ENCODE measurements at places on chromosomes 3 and 15.

GRCh38 chr3:187281191-187281714 lies 10.3 kb downstream of the MASP1 start:
- DNase-seq = no peak

DNA sequence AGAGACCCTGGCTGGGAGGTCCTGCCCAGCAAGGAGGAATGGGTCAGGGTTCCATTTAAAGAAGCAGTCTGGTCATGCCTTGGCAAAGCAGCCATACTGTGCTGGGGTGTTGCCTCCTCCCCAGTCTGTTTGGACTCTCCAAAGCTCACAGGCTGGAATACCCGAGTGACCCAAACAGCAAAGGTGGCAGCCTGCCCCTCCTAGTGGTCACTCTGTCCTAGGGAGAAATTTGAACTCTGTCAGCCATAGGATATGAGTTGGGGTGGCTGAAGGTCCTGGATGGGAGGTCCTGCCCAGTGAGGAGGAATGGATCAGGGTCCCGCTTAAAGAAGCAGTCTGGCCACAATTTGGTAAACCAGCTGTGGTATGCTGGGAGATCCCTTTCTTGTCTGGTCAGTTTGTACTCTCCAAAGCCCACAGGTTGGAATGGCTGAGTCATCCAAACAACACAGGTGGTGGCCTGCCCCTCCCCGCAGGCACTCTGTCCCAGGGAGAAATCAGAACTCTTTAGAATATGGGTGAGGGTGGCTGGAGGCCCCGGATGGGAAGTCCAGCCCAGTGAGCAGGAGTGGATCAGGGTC lies 45.0 kb downstream of the CCR1 start:
- DNase-seq = no peak

DNA sequence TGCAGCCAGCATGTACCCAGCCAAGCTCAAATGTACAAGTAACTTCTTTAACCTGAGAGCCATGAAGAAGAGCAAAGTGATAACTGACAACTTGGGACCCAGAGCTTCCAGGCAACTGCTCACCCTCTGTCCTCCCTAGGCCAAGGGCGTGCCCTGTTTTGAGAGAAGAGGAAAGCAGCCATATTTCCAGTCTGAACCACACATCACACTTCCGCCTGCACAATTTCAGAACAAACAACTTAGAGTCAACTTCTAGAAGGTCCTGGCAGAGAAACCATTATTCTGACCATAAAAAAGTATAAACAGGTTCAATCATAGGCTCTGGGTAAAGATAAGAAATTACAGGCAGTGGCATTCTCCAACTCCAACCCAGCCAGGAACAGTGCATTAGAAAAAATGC lies 50.1 kb downstream of the ITGB5 start:
- DNase-seq = no peak

DNA sequence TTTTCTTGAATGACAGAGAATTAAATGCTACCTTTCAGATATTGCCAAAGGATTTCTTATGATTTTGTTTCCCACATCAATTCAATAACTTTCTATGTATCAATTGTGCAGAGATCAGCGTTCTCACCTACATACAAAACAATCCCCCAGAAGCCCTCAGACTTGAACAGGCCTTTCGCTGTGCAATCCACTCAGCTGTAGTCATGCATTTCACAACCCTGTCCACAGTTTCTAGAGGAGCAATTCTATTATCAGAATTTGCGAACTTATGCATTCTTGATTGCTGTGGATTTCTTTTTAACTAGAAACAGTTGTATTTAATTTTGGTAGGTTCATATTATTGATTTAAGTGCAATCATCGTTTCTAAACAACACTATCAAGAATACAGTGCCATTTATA lies 13.7 kb upstream of the ALCAM start:
- DNase-seq = no peak

GRCh38 chr15:97153356-97153965 lies 807.0 kb upstream of the ARRDC4 start:
- no peak for DNase-seq

DNA sequence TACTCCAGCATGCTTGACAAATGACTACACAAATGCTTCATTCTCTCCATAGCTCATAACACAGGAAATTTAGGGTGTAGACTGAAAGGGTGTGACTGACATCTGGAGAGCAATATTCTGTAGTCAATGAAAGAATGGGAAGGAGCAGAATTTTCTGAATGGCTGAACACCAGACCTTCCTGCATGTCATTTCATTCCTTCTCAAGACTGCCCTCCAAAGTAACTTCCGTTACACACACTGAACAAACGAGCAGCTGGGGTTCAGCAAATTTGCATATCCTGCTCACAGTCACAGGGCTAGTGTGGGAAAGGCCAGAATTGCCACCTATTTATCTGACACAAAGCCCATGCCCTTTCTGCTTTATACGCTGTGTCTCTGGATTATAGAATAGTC lies 325.0 kb upstream of the CFAP20DC start:
- no peak for DNase-seq

DNA sequence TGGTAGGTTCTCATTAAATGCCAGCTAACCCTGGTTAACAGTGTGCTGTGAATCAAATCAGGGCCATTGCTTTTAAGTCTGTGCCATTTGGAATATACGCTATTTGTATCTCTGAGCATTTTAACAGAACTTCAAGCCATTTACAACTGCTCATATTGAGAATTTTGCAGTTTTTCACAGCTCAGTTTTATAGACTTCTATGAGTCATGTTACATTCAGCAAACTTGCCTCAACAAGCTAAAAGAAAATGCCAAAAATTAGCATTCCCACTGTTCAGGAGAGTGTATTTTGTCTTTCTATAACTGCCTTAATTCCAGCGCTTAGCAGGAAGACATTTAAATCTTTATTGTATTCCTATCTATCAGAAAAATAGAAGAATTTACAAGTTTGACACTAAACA lies 196.4 kb downstream of the GBE1 start:
- no peak for DNase-seq

GRCh38 chr3:46929324-46929723 lies 47.2 kb downstream of the CCDC12 start:
- no peak for DNase-seq

- DNase-seq = no peak
Measured at GRCh38 chr3:72797773-72798543, 50.3 kb downstream of the SHQ1 start.

- no peak for DNase-seq
Measured at GRCh38 chr15:33448961-33449606, 138.3 kb downstream of the RYR3 start.

- no peak for DNase-seq
Measured at GRCh38 chr15:78454992-78455391, 17.0 kb downstream of the IREB2 start.

- peak; percentile 97 for DNase-seq
Measured at GRCh38 chr3:168341192-168341815, 245.6 kb upstream of the GOLIM4 start.

DNA sequence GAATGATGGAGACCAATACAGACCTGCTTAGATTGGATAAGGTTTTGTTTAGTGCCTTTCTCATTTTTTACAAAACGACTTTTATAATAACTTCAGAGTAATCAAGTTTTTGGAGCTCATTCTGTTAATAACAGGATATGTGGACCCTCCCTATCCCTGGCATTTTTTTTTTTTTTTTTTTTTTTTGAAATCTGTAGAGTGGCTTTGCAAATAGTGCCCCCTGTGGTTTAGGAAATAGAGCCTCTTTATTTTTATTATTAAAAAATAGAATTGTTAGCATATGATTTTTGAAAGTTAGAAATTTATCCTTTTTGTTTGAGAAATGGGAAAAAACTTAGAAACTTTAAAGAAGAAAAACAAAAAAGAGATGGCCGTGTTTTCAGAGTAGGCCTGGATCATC lies 11.4 kb downstream of the SKIL start:
- no peak for DNase-seq

DNA sequence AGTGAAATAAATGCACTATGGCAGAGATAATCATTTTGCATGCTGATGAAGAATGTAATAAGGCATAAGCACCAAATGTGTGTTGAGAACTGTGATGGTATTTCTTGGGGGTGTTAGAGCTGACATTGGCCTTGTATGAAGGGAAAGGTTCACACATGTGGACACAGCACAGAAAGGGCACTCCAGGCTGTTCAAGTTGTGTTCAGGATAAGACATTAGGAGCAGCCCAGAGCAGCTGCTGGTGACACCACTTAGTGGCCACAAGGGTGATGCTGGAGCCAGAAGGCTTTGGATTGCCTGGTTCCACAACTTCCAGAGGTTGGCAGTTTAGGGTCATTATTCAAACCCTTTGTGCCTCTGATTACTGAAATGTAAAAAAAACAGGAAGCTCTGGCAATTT lies 155.4 kb downstream of the GOLGA6L6 start:
- DNase-seq = no peak

GRCh38 chr3:106242781-106243180 lies 374.0 kb upstream of the CBLB start:
- no peak for DNase-seq

- DNase-seq = no peak
Measured at GRCh38 chr15:98505611-98506031, 142.7 kb upstream of the IGF1R start.

- peak; percentile 77 for DNase-seq
Measured at GRCh38 chr15:45441686-45442085, 63.3 kb upstream of the GATM start.

DNA sequence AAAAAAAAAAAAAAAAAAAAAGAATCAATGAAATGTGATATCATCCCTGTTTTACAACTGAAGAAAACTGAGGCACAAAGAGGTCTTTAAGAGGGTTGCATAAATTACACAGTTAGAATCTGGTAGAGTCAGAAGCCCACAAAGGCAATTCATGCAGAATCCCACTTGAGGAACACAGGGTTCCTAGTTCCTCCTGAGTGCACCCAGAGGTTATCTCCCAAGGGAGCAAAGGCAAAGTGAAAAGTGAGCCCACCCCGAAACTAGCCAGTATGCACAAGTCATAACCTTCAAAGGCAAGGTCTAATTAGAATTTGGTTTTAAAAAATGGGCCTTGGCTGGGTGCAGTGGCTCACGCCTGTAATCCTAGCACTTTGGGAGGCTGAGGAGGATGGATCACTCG lies 37.8 kb downstream of the AP3S2 start:
- DNase-seq = no peak

- DNase-seq = no peak
Measured at GRCh38 chr3:15368561-15369135, 36.3 kb upstream of the SH3BP5 start.

DNA sequence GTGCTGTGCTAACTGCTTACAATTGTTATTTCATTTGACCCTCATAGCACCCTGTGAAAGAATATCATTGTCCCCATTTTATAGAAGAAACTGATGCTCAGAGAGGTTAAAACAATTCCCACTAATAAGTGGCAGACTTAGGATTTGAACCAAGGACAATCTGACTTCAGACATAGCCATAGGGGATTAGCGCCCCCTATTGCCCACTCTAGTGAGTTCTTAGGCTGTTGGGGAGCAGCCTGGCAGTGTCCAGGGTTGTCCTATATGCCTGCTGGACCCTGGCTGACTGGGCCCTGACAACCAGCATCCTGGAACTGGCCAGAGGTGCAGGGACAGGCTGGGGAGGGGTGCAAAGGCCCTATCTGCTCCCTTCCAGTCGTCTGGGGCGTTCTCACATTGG lies 15.4 kb downstream of the DPH3 start:
- no peak for DNase-seq

- DNase-seq = no peak
Measured at GRCh38 chr3:26484140-26484539, 138.4 kb upstream of the LRRC3B start.

GRCh38 chr3:8317661-8318649 lies 183.7 kb upstream of the LMCD1 start:
- no peak for DNase-seq

DNA sequence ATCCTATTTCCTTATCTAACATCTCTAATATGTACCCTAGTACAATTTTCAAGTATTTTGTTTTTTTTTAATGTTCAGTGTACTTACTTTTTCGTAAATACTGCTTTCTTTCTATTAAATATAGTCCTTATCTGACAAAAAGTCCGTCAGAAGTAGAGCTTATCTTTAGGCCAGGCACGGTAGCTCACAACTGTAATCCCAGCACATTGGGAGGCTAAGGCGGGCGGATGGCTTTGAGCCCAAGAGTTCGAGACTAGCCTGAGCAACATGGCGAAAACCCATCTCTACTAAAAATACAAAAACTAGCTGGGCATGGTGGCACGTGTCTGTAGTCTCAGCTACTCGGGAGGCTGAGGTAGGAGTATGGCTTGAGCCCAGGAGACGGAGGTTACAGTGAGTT lies 41.1 kb downstream of the USP3 start:
- no peak for DNase-seq

- no peak for DNase-seq
Measured at GRCh38 chr3:172987273-172987672, 153.8 kb downstream of the SPATA16 start.

GRCh38 chr3:154779571-154779970 lies 300.5 kb upstream of the MME start:
- peak; percentile 90 for DNase-seq

GRCh38 chr3:178440043-178440442 lies 96.2 kb upstream of the KCNMB2 start:
- DNase-seq = no peak

DNA sequence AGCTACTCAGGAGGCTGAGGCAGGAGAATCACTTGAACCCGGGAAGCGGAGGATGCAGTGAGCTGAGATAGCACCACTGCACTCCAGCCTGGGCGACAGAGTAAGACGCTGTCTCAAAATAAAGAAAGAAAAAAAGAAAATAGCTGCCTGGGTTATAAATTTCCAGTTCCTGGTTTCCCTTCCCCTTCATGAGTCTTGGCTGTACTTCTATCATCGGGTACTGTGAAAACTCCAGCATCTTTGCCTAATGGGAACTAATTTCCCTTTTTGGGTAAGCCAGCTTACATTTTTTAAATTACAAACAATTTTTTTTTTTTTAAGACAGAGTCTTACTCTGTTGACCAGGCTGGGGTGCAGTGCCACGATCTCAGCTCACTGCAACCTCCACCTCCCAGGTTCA lies 15.0 kb downstream of the DENND4A start:
- no peak for DNase-seq

- no peak for DNase-seq
Measured at GRCh38 chr15:72098040-72098439, 19.9 kb downstream of the MYO9A start.

DNA sequence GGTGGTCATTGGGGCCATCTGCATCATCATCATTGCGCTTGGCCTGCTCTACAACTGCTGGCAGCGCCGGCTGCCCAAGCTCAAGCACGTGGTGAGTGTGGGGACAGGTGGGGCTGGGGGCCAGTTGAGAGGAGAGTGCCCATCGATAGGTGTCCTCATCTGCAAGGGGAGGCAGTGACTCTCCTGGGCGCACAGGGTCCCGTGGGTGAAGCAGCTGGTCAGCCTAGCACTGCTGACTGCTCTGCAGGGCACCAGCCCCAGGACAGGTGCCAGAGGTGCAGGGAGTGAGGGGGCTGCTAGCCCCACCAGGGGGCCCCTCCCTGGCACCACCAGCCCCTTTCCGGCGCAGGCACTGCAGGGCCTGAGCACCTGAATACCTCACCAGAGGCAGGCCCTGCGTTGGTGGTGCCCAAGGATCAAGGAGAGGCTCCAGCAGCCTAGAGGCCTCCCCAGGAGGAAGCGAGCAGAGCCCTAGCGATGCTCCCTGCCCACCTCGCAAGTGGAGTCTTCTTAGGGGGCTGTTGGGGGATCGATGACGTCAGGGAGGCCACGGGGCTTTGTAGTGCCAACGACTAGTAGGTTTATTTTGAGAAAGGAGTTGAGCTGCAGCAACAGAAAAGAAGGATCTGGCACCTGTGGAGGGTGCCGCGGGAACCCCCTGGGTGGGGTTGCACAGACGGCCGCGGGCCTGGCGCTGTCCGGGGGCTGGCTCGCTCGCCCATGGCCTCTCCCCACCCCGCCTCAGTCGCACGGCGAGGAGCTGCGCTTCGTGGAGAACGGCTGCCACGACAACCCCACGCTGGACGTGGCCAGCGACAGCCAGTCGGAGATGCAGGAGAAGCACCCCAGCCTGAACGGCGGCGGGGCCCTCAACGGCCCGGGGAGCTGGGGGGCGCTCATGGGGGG lies 976 bp upstream of the ABTB1 start:
- no peak for DNase-seq

Measured in retinal pigment epithelial cell (primary cell).